ENCODE measurements at places on chromosomes 4 and X.

- ATAC-seq = no peak
These were observed 72.0 kb upstream of the MSX1 start for GRCh38 chr4:4787421-4787820.

DNA sequence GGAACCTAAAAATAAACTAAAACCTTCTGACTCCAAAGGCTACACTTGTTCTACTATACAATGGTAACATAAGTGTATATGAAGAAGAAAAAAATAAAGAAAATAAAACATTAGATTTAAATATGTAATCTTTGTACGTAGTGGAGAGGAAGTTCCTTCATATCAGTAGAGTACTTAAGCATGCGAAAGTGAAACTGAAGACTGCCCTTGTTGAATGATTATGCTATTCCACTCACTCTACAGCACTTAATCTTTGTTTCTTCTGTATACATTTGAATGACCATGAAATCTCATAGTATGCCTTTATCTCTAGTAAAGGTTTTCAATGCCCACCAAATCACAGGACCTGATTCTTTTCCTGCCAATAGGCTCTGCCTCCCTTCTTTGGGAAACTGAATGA lies 78.9 kb downstream of the NDST3 start:
- ATAC-seq = no peak

GRCh38 chr4:5409237-5409636 lies 299.1 kb downstream of the EVC2 start:
- no peak for ATAC-seq

DNA sequence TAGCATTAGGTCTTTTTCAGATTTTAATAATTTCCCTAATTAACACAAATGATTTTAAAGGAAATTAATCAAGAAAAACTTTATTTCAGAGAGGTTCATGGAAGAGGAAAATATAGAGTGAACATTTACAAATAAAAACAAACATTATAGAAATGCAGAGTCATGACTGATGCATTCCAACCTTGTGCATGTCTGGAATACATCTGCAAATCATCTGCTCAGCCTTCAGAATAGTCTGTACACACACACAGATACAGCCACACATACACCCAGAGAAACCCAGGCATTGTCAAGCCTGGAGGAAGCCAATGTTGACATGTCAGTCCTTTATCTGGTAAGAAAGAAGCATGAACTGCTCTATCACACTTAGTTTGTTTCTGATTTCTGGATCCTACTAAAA lies 61.3 kb upstream of the NFKB1 start:
- no peak for ATAC-seq

GRCh38 chr4:174036111-174036510 lies 247.4 kb downstream of the FBXO8 start:
- no peak for ATAC-seq

GRCh38 chr4:101140228-101140627 lies 207.1 kb downstream of the PPP3CA start:
- no peak for ATAC-seq

DNA sequence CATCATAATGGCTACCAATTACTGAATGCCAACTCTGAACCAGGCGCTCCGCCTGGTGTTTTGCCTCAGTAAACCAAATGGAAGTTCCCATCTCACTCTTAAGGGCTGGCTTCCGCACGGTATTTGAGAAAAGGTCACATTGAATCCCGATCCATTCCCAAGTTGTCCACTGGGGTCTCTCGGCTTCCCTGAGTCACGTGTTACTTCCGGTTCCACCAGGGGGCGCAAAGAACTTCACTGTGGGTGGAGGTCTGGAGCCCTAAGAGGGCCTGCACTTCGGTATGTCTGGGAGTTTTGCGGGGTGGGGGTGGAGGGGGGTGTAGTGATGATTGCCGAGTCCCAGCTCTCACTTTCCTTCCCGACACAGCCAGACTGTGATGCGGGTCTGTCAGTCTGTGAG lies 13.4 kb upstream of the NHS start:
- no peak for ATAC-seq

- ATAC-seq = peak; percentile 20
These were observed 579 bp downstream of the IL3RA start for GRCh38 chrX:1336948-1337779.

DNA sequence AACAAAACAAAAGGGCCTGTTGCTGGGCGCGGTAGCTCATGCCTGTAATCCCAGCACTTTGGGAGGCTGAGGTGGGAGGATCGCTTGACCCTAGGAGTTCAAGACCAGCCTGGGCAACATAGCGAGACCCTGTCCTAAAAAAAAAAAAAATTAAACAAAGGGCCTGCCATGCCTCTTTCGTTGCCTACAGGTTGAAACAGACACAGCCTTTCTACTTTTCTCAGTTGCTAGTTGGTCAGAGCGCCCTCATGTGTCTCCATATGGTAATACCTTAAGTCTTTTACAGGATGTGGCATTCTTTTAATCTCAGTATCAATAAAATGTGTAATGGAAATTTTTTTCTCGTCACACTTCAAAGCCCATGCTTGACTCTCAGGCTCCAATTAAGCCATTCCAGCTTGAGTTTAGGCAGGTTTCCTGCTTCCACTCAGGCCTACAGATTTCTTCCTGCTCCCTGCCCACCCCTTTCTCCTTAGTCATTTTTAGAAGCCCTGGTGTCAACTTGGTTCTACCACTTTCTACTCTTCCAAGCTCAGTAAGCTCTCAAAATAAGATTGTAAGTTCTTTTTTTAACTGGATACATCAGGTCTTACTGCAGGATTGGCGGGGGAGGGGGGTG lies 4.6 kb upstream of the SOWAHD start:
- no peak for ATAC-seq

DNA sequence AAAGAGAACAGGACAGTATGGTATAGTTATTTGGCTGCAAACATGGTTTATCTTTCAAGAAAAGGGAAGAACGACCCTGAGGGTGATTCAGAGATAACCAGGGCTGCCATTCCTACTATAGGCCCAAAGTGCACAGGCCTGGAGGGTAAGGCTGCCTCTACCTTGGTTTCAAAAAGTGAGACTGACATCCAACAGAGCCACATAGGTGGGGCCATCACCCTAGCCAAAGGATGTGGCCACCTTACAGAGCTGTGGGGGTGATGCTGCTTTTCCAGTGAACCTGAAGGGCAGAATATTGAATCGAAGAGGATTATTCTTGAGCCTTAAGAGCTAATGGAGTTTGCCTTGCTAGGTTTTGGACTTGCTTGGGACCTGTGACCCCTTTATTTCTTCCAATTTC lies 15.7 kb downstream of the SH2D1A start:
- no peak for ATAC-seq

- no peak for ATAC-seq
These were observed 21.0 kb downstream of the TENM3 start for GRCh38 chr4:182264139-182264752.

DNA sequence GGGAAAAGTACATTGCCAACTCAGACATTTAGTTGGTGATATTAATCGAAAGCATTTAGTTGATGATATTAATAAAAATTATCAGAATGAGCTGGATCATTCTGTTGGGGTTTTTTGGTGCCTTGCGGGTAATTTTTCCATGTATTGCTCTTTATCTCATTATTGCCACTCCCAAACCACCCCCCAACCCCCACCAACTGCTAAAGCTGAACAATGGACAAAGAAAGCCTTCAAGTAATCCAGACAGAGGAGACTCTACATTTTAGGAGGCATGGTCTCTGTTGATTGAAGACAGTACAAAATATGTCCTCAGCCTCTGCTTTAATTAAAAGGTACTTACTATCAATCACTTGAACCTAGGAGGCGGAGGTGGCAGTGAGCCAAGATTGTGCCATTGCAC lies 22.5 kb downstream of the PDK3 start:
- ATAC-seq = no peak

GRCh38 chrX:133745349-133745748 lies 240.0 kb downstream of the GPC3 start:
- ATAC-seq = no peak

DNA sequence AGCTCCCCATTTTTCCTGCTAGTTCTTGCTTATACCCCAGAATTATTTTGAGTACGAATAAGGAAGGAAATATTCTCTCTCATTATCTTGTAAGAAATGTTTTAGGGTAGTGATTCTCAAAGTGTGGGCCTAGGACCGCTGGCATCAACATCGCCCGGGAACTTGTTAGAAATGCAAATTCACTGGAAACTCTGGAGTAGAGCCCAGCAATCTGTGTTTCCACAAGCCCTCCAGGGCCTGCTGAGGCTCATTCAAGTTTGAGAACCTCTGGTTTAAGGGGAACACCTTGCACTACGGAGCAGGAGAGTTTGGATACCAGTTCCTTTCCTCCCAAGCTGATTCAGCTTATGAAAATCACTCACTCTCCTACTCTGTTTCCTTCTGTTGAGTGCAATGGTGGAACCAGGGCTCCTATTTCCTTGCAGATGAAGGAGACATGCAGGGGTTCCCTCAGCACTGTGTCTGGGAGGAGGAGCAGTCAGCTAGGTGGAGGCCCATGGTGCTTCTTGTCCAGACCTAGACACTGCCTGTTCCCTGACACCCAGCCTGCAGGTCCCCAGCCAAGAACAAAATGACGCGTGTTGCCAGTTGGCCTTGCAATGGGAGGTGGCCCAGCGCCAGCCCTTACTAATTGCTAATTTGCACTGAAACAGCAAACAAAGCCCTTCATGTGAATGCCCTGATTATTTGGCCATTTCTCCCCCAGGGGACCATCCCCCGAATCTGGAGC lies 68.5 kb downstream of the CYTL1 start:
- no peak for ATAC-seq
